ENCODE measurements at places on chromosomes 6 and 20.

GRCh38 chr6:112032728-112033127 is 21.2 kb upstream of the CCN6 start:
- no peak for DNase-seq

GRCh38 chr20:58458342-58459057 is 56.7 kb downstream of the APCDD1L start:
- DNase-seq = no peak

DNA sequence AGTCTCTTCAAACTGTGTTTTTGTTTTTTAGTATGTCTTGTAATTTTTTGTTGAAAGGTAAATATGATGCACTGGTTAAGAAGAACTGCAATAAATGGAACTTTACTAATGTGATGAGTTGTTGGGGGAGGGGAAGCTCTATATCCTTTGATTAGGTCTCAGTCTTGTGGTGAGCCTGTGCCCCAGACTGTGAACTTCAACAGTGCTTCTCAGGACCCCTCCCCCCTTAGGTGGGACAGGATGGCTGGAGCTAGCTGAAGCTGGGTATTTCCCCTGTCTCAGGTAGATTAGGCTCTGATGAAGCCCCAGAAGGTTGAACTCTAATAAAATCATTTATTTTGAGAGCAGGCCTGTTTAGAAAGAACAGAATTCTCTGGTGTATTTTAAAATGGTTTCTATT is 31.4 kb upstream of the TASP1 start:
- no peak for DNase-seq

- DNase-seq = no peak
These were observed 279.1 kb downstream of the PRL start for GRCh38 chr6:22017766-22018165.

- no peak for DNase-seq
These were observed 98.3 kb downstream of the PREX1 start for GRCh38 chr20:48729538-48729937.
